Pancreas (tissue), 10 donors: ENCODE measurements at places on chromosomes 13 and 19. TPM values are rescaled to one million over a fixed set of nuclear protein-coding genes. Genes with fewer than 3 reads are reported as not detected.

Gene KLHL1
- 0.14 TPM for total RNA-seq

Gene OR2Z1
- total RNA-seq = not detected

DNA sequence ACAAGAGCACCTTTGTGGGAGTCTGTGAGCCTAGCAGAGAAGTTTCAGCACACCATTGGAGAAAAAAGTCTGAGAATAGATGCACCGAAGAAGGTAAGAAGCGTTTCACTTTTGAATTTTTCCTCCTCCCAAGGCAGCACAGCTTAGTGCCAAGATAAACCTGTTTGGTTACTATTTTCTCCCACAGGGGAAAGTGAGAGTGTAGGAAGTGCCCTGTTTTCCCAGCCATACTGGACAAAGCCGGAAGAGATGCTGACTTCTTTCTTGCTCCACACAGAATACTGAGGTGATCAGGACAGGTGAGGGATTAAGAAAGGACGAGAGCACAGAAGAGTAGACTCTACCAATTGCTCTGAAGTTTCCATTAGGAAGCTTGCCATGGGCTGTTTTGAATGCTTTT is 1011.0 kb upstream of the MIR17HG start:
- no peaks in the 10 kb centered on the region for H3K36me3 ChIP-seq
- no peak overlapping the region for H3K27ac ChIP-seq
- no peaks in the 10 kb centered on the region for H3K4me1 ChIP-seq
- H3K4me3 ChIP-seq = no peak overlapping the region
- H3K27me3 ChIP-seq = no peaks in the 10 kb centered on the region
- DNase-seq = no peak

DNA sequence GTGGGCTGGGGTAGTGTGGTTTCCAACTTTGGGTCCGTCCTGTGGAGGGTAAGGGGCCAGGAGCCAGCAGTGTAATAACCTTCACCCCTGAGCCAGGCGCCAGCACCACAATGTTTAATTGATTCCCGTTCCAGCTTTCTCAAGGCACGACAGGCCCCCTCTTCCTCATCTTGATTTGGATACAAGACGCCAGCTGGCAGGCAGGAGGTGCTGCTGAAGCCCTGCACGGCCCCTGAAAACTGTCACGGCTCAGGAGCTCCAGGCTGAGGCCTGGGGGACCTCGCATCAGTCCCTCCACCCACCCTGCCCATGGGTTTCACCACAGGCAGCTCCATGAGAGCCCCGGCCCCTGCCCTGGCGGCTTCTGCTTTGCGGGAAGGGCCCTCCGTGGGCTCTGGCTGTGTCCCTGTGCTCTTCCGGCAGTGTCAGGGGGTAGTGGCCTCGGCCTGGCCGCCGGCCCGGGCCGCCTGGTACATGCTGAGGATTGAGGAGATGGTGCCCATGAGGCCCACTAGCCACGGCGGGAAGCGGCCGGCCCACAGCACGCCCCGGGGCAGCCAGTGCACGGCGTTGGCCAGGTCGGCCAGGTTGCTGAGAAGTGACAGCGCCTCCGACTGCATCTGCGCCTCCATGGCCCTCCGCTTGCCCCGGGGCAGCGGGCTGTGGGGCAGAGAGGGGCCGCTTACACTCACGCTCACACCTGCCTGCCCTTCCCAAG is 11.9 kb downstream of the PEX11G start:
- H3K27me3 ChIP-seq = no peaks in the 10 kb centered on the region
- no peaks in the 10 kb centered on the region for H3K4me1 ChIP-seq
- no peak for DNase-seq
- no peak overlapping the region for H3K27ac ChIP-seq
- no peaks in the 10 kb centered on the region for H3K36me3 ChIP-seq
- no peak overlapping the region for H3K4me3 ChIP-seq

GRCh38 chr19:39308531-39309304 is 11.9 kb downstream of the LRFN1 start:
- H3K27ac ChIP-seq = no peak overlapping the region
- no peaks in the 10 kb centered on the region for H3K4me1 ChIP-seq
- no peaks in the 10 kb centered on the region for H3K27me3 ChIP-seq

DNA sequence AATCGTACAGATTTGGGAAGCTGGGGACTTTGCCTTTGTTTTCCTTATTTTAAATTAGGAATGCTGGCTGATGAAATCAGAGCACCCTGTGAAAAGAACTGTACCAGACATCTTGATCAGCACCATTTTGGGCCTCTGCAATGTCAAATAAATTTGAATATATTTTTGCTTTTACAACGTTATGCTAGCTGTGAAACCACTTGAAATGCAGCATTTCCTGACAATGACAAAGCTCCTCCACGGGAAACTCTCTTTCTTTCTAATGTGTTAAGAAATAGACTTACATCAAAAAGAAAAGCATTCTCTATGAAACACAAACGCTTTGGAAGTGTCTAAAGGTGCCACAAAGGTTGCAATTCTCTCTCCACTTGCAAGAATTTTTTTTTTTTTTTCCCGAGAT is 47.1 kb upstream of the MAP3K10 start:
- H3K27ac ChIP-seq = no peak overlapping the region
- DNase-seq = no peak
- H3K4me3 ChIP-seq = no peak overlapping the region
- no peaks in the 10 kb centered on the region for H3K36me3 ChIP-seq
- H3K27me3 ChIP-seq = no peaks in the 10 kb centered on the region
- H3K4me1 ChIP-seq = no peaks in the 10 kb centered on the region

GRCh38 chr13:20709782-20710181 is 6.3 kb downstream of the IL17D start:
- no peaks in the 10 kb centered on the region for H3K4me1 ChIP-seq
- no peaks in the 10 kb centered on the region for H3K36me3 ChIP-seq
- no peak overlapping the region for H3K27ac ChIP-seq

GRCh38 chr19:14035706-14036105 is 4.1 kb downstream of the IL27RA start:
- H3K27me3 ChIP-seq = no peaks in the 10 kb centered on the region
- no peaks in the 10 kb centered on the region for H3K4me1 ChIP-seq
- H3K27ac ChIP-seq = no peak overlapping the region
- no peak for DNase-seq
- no peaks in the 10 kb centered on the region for H3K36me3 ChIP-seq

GRCh38 chr19:15296841-15297415 is 35.4 kb downstream of the BRD4 start:
- peaks cover 64% of the 10 kb centered on the region for H3K4me1 ChIP-seq
- no peaks in the 10 kb centered on the region for H3K36me3 ChIP-seq
- H3K4me3 ChIP-seq = no peak overlapping the region
- no peak overlapping the region for H3K27ac ChIP-seq
- no peak for DNase-seq
- H3K27me3 ChIP-seq = no peaks in the 10 kb centered on the region

GRCh38 chr19:45717983-45718650 is 12.6 kb downstream of the FBXO46 start:
- H3K27me3 ChIP-seq = no peaks in the 10 kb centered on the region
- no peak overlapping the region for H3K4me3 ChIP-seq
- DNase-seq = no peak
- H3K4me1 ChIP-seq = peaks cover 8% of the 10 kb centered on the region

DNA sequence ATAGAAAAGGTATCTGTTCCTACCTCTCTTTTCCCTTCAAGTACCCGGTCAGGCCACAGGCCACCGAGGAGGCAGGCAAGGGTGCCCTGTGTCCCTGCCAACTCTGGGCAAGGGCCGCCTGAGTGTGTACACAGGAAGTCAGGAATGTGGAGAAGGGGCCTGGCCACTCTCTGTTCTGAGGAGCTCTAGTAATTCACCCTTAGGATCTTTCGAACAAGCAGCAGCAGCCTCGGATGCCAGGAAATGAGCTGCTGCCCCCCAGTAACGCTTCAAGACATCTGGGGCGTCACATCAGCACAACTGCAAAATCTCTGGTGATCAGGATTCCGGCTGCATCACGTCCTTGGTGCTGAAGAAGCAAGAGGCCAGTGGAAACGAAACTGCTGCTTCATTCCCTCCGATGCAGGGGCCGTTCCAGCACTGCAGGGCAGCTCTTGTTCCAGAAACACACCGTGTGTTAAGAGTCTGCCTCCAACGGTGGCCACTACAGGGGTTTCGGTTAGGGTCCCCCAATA is 2.0 kb downstream of the RAB20 start:
- H3K4me1 ChIP-seq = peaks cover 60% of the 10 kb centered on the region
- H3K36me3 ChIP-seq = no peaks in the 10 kb centered on the region
- peak overlapping the region; percentile 86 for H3K4me3 ChIP-seq

Gene C19orf38
- 0.47 TPM for total RNA-seq

Gene NR2F6
- 34.4 TPM for total RNA-seq

Gene ODAD3
- 0.44 TPM for total RNA-seq

GRCh38 chr13:100197591-100198365 is 108.9 kb downstream of the PCCA start:
- H3K27me3 ChIP-seq = no peaks in the 10 kb centered on the region
- DNase-seq = peak; percentile 47
- no peaks in the 10 kb centered on the region for H3K36me3 ChIP-seq
- H3K27ac ChIP-seq = no peak overlapping the region
- H3K4me1 ChIP-seq = peaks cover 32% of the 10 kb centered on the region

Gene CAPN12
- total RNA-seq = 8.0 TPM

GRCh38 chr13:113220141-113220598 is 10.8 kb downstream of the CUL4A start:
- H3K4me3 ChIP-seq = no peak overlapping the region
- DNase-seq = peak; percentile 48
- H3K27ac ChIP-seq = no peak overlapping the region
- no peaks in the 10 kb centered on the region for H3K36me3 ChIP-seq
- no peaks in the 10 kb centered on the region for H3K27me3 ChIP-seq
- peaks cover 12% of the 10 kb centered on the region for H3K4me1 ChIP-seq

Gene CFD
- total RNA-seq = 48.8 TPM

Gene FCER2
- not detected for total RNA-seq

DNA sequence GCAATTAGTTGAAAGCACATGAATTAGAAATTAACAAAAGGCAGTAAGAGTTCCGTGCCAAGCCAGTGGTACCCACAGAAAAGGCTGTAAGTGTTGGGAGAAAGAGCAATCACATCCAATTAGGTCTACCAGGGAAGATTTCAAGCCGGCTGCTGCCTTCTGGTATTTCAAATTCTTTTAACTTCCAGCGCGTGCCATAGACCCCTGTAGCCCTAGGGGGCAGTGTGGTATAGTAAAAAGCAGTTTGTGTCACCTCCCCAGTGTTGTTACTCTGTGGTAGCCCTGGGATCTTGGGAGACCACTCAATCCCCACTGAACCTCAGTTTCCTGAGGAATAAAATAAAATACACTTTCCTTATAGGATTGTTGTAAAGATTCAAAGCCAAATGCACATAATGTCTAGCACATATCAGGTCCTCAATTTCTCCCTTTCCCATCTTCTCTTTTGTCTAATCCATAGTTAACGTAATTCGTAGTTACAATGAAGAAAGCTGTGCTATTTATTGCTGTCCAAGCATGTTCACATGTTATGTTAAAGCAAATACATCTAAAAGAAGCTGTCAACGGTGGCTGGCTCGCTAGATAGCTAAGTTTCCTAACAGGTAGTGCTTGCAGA is 230.2 kb downstream of the TDRD3 start:
- H3K4me1 ChIP-seq = no peaks in the 10 kb centered on the region
- no peaks in the 10 kb centered on the region for H3K27me3 ChIP-seq
- DNase-seq = no peak
- H3K36me3 ChIP-seq = no peaks in the 10 kb centered on the region

- DNase-seq = no peak
- no peak overlapping the region for H3K4me3 ChIP-seq
- H3K27ac ChIP-seq = no peak overlapping the region
- no peaks in the 10 kb centered on the region for H3K36me3 ChIP-seq
Observed at GRCh38 chr19:18107235-18107634, 9.7 kb downstream of the MAST3 start.

Gene ZNF576
- total RNA-seq = 6.1 TPM

DNA sequence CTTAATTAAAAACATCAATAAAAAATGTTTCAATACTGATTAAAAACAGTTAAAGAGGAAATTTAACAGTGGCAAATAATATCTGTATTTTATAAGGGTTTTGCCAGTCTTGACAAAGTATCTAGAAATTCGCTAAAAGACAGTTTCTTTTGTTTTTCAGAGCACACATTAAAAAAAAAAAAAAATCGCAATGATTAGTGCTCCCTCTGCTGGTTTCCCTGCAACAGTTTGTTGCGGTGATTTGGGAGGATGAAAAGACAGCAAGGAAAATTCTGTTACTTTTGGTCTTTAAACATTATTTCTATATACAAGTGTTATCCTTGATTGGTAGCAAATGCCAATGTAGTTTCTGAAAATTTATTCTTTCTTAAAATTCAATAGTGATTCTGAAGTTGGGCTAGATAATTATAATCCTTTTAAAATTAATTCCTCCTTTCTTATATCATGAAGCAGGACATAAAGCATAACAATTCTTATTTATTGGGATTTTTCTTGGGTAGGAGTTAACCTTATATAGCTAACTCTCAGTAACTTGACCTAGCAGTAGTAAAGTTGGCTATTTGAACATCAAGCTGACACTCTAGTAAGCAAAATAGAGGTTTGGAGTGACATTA is 23.1 kb upstream of the SPRY2 start:
- no peak for DNase-seq
- no peaks in the 10 kb centered on the region for H3K36me3 ChIP-seq
- no peak overlapping the region for H3K4me3 ChIP-seq
- peaks cover 7% of the 10 kb centered on the region for H3K4me1 ChIP-seq
- H3K27me3 ChIP-seq = no peaks in the 10 kb centered on the region
- H3K27ac ChIP-seq = no peak overlapping the region

Gene HCST
- total RNA-seq = 1.2 TPM

DNA sequence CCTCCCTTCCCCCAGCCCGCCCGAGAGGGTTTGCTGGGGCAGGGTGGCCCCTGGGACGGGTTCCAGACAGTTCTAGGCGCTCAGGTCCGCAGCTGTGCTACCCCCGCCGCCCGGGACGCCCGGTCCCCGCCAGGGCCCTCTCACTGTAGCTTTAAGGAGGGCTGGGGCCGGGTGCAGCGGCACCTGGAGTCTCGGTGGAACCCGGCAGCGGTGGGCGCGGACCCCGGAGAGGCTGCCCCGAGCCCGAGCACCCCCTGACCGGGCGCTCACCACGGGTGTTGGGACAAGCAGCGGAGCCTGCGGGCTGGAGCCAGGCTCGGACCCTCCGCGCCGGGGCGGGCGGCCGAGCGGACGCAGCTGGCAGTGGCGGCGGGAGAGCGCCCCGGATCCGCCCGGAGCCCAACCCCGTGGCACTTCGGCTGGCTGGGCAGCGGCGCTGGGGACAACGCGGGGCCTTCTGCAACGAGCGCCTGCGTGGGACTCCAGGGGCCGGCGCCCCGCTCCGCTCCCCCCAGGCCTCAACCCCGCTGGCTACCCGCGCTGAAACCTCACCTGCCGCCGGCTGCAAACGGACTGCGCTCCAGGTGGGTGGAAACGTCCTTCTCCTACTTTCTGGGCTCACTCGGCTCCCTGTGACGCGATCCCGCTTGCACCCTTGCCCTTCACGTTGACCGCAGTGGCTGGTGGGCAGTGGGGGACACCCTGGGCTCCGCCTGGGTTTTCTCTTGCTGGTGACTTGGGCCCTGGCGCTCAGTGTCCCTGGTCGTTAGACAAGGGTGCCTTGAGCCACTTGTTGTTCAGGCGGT is 81.1 kb downstream of the ZNF429 start:
- peak overlapping the region; percentile 79 for H3K4me3 ChIP-seq
- no peaks in the 10 kb centered on the region for H3K27me3 ChIP-seq
- DNase-seq = peak; percentile 88
- H3K27ac ChIP-seq = peak overlapping the region; percentile 96
- H3K36me3 ChIP-seq = no peaks in the 10 kb centered on the region

Gene SLC7A10
- not detected for total RNA-seq

GRCh38 chr19:11159598-11160439 is 4.2 kb upstream of the SPC24 start:
- H3K27ac ChIP-seq = peak overlapping the region; percentile 81
- no peaks in the 10 kb centered on the region for H3K36me3 ChIP-seq
- H3K27me3 ChIP-seq = no peaks in the 10 kb centered on the region
- DNase-seq = no peak
- H3K4me1 ChIP-seq = peaks cover 24% of the 10 kb centered on the region

- no peaks in the 10 kb centered on the region for H3K4me1 ChIP-seq
- no peak overlapping the region for H3K4me3 ChIP-seq
- no peaks in the 10 kb centered on the region for H3K36me3 ChIP-seq
- no peak overlapping the region for H3K27ac ChIP-seq
Observed at GRCh38 chr13:84894749-84895148, 904.5 kb downstream of the SLITRK6 start.
